ENCODE measurements at places on chromosomes 3 and 15. TPM values are rescaled to one million over a fixed set of nuclear protein-coding genes. Genes with fewer than 3 reads are reported as not detected.

ARHGAP11A gene
- 11.6 TPM for total RNA-seq

PDIA3 gene
- 33.9 TPM for total RNA-seq

LDHAL6B gene
- total RNA-seq = not detected

HACL1 gene
- total RNA-seq = 20.9 TPM

MED12L gene
- 5.4 TPM for total RNA-seq

LRRN1 gene
- total RNA-seq = 29.7 TPM

MYLK gene
- total RNA-seq = 3.7 TPM

CORO2B gene
- 28.0 TPM for total RNA-seq

P2RY12 gene
- 15.0 TPM for total RNA-seq

DNAJB11 gene
- total RNA-seq = 20.4 TPM

CPNE4 gene
- 7.9 TPM for total RNA-seq
